Stimulated activated CD4-positive, alpha-beta T cell treated with anti-CD3 and anti-CD28 coated beads, TNF-alpha, amount 100 ng/mL, for 24 hours (primary cell): ENCODE measurements at places on chromosomes 3 and 15.

- DNase-seq: no peak
Measured at GRCh38 chr3:135650309-135650708, 315.2 kb upstream of the PPP2R3A start.

- DNase-seq: no peak
Measured at GRCh38 chr15:69897471-69898237, 200.1 kb downstream of the TLE3 start.

DNA sequence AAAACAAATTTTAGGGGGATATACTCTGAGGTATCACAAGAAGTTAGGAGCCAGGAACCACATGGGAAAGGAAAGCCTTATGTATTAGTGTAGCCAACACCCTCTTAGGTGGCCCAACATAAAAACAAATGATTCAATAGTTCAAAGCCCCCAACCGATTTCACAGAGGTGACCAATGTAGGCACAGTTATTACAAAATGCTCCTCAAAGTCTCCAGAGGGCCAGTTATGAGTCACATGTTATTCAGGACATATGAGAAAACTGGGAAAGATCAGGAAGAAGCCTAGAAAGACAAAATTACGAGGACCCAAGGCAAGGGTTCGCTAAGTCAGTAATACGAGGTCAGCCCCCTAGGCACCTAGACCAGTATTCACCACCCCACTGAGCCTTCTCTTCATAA is 29.9 kb upstream of the FBN1 start:
- DNase-seq: no peak

GRCh38 chr3:175186511-175186910 is 327.4 kb downstream of the NAALADL2 start:
- no peak for DNase-seq

DNA sequence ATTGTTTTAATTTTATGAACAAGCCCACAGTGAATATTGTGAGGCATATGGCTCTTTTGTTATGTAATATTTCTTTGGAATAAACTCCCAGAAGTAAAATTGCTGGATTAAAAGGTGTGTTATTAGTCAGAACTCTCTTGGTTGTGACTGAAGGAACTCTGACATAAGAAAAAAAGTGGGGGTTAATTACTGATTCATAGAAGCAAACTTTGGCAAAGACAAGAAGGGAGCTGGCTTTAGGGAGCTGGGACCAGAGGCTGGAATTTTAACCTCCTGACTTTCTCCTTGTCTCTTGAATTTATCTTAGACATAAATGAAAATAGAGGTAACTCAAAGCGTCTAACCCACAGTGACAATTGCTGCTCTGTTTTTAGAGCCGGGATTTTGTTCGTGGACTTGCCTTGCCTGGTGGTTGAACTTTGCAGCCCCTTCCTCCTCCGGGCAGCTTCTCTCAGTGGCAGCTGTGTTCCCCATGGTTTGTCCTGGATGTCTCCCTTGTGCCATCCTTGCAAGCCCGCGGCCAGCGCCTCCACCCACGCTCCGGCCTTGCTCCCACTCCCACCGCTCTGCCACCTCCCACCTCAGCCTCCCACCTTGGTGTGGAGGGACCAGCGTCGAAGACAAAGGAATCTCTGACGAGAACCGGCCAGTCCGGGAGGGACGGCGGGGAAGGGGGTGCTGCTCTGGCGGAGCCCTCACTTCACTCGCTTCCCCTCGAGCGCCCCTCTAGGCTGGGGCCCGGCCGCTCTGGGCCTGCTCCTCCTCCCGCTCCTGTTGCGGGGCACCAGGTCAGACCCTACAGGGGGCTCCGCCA is 28.0 kb downstream of the ARHGAP31 start:
- DNase-seq: no peak

DNA sequence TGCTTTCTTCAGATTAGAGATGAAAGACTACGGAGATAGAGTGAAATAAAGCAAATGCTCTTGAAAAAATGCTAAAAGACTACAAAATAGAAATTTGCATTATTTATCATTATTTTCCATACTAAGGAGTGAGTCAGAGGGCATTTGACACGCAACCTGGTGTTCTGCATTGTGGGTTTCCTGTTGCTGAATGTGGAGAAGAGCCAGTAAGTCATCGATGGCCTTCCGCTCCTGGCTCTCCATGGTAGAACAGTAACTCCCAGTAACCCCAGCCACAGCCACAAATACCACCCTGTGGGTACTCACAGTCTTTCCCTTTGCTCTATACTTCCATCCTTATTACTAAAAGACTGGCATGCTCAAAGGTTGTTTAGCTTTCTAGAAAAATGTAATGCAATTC is 61.5 kb downstream of the CGGBP1 start:
- DNase-seq: no peak

GRCh38 chr3:125386811-125387210 is 11.7 kb upstream of the ZNF148 start:
- no peak for DNase-seq

GRCh38 chr3:67691207-67691606 is 36.8 kb upstream of the SUCLG2 start:
- no peak for DNase-seq

DNA sequence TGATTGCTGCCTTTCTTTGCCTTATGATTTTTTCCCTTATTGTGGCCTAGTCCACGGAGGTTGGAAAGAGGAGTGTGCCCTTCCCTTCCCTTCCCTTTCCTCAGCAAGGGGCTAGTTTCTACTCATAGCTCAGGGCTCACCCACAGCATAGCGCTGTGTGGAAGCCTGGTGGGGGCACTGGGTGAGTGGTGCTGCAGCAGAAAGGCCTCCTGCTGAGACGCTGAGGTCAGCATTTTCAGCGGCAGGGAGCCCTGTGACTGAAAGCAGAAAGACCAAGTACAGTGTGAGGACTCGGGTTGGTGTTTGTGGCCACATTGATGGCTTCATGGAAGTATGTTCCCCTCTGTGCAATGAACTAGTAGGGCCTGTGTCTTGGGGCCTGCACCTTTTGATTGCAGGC is 21.9 kb downstream of the CACNA1D start:
- no peak for DNase-seq

DNA sequence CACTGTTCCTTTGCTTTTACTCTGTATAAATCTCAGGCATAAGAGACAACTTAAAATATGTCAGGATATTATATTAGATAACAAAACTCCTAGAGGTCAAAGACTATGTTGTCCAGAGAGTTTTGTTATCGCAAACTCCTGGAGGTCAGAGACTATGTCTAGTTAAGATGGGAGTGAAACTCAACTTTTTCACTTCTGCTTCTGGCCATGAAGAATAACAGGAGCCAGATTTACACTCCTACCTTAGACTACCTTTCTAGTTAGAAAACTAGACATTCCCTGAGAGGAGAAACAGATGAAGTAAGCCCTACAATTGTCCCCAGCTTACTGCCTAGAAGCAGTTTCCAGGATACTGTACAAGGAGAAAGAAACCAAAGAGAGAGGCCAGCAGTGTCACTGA is 255.4 kb upstream of the UBE2E1 start:
- DNase-seq: no peak

DNA sequence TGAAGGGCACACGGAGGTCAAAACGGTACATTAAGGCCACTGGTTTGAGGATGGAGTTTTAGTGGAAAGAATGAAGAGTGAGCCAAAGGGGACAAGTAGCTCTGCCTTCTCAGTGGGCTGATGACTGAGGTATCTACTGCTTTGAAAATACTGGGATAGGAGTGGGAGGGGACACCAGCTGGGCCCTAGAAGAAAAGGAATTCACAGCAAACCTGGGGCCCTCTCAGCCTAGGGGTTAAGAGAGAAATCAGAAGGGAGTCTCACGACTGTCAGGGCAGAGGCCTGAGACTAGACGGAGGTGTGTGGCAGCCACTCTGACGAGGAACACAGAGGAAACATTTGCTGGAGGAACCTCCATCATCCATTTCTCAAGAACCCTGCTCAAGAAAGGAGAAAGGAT is 75.1 kb downstream of the TNIK start:
- no peak for DNase-seq

DNA sequence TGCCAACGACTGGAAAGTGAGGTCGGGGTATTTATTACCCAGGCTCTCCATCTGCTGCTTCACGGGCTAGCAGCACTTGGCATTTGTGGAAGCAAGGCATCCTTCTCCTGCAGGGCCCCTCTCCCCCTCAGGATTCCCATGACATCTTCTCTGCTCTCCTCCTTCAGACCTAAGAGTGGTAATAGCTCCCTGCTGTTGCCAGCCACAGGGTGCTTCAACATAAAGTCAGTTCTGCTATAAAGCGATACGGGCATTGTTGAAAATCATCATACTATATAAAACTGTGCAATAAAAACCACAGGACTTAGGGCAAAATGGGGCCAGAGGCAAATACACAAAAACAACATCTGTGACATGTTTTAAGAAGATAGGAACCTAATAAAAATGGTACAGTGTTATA is 391.8 kb upstream of the ADAMTS9 start:
- no peak for DNase-seq

DNA sequence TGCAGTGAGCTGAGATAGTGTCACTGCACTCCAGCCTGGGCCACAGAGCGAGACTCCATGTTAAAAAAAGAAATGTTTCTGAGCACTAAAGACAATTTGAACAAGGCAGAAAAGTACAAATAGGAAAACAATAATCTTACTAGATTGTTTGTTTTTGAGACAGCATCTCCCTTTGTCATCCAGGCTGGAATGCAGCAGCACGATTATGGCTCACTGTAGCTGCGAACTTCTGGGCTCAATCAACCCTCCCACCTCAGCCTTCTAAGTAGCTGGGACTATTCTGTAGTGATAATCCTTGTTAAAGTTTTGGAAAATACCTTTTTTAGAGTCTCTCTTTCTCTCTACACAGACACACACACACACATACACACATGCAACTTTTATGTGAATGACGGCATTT is 107.1 kb downstream of the LPP start:
- no peak for DNase-seq

DNA sequence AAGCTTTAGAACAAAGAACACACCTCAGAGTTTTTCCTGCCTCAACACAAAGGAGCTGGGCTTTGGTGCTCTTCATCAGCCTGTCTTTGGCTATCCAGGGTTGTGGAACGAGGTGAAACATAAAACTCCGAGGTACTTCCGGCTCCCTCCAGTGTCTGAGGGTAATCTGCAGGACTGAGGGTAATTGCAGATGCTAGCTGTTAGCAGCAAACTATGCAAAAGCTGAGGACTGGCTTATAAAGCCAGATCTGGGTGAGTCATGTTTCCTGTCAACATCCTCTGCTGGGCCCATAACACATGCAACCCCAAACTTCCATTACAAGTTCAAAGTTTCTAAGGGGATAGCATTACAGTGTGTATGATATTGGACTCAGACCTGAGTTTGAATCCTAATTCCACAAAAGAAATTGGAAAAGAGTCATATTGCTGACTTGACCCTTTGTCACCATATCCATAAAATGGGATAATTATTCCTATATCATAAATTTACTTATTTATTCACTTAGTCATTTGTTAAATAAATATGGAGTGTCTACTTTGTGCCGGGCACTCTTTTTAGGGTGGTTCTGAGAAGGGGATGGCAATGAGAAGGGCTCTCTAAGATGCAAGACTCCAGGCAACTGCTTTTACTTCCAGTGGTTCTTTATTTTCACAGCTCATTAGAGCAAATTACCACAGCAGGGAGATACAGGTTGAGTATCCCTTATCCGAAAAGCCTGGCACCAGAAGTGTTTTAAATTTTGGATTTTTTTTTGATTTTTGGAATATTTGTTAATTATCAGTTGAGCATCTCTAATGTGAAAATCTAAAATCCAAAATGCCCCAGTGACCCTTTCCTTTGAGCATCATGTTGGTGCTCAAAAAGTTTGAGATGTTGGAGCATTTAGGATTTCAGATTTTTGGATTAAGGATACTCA is 9.5 kb upstream of the TRIM69 start:
- peak; percentile 48 for DNase-seq

GRCh38 chr3:71752831-71753700 is 589 bp upstream of the GPR27 start:
- no peak for DNase-seq

DNA sequence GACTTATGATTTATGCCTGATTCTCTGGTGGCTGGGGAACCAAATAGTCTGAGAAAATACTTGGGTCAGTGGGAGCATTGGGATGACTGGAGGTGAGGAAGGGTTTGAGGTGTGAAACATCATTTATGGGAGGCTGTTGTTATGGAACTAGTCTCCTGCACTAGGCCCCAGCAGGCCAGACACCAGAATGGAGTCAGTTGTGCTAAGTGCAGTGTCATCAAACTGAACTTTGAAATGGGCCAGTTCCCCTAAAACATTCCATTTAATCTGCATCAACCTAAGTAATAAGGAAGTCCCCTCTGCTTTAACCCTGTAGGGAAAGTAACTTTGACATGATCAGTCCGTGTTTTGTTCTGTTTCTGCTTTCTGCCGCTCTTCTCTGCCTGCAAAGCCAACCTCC is 44.9 kb upstream of the KLHL25 start:
- no peak for DNase-seq

DNA sequence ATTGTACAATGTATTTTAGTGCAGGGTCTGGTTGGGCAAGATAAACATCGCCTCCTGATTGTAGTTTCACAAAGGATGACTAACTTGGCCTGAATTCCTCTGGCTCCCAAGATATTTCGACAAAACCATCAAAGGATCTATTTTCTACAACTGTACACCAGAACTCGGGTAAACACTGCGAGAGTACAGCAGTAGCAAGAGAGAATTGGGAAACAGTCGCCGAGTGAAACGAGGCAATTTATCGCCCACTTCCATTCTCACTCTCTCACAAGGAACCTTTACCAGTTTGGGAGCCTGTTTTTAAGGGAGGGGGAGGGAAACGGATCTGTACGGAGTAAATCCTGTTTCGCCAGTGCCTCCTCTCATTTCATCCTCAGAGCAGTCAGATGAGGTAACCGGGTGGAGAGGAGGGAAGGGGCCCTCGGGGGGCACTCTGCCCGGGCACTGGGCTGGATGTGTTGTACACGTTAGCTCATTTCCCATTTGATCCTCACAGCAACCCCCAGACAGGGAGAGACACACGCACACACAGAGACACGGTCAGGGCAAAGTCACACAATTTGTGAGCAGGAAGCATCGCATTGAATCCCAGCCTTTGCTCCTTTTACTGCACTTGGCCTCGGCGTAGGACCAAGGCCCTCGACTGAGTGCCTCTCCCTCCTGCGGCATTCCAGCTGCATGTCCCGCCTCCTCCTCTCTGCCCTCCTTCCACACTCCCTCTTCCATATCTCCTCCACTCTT is 120.1 kb downstream of the LIPC start:
- DNase-seq: no peak
